Renal pelvis (tissue), 12 donors: ENCODE measurements at places on chromosomes 2 and 18.

GRCh38 chr2:43818761-43819160, 19.9 kb downstream of the ABCG5 start:
- no peak for DNase-seq

- no peak for DNase-seq
These were observed 33.2 kb upstream of the GALNT3 start for GRCh38 chr2:165827016-165827920.

DNA sequence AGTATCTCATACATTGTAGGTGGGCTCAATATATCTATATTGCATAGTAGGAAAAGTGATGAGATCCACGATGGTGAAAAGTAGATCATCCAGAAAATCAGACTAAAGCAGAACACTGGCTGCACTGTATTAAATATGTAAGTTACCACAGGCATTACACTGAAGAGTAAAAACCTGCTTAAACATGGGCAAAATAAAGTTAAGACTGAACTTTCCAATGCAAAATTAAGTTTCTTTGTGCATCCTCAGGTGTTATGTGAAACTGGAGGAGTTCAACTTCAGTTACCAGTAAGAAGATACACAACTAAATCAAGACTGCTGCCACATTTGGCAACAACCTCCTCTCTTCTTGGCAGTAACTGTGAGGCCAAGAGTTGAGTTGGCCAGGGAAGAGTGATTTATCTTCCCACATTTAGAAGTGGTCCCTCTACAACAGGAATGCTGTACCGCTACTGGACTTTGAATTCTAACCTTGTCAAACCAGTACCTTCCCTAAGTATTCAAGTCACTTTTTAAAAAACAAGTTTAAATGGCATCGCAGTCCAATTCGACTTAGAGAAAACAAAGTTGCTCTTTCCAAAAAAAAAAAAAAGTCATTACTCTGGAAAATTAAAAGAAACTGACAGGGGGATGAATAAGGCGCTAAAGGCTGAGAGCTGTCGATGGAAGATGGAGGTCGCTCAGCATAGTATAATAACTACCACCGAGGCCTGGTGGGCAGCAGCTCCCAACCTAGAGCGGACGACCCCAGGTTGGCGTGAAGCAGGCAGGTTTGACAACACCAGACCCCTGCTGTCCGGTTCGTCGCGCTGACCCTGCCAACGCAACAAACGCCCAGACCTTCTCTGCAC, 1.1 kb downstream of the MAP4K3 start:
- DNase-seq, result no peak

DNA sequence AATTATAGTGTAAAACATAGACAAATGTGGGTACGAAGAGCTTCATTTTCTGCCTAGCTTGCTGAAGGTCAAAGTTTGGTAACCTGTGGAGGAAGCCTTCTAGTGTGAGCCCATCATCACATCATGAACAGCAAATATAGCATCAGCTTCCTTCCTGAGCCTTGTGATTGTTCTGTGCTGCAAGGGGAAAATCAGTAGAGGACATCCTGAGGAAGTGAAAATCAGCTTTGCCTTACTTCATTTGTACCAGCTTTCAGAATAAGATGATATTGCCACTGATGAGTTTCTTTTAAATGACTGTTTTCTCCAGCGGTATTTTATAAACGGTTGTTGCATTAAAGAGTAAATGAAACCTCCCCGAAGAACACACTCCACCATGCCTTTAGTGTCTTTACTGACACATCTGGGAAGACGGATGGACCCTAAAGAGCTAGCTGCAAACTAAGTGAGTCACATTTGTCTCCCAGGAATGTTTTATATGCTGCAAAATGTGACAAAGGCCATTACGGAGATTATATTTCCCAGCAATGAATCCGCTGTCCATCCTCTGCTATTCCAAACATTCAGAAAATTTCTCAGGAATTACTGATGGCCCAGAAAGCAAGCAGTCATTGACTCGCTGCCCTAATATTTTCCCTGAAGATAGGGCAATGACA, 1272.8 kb downstream of the SUCLG1 start:
- no peak for DNase-seq

- no peak for DNase-seq
These were observed 1.8 kb downstream of the EVX2 start for GRCh38 chr2:176081837-176082524.

GRCh38 chr2:177568390-177568789, 175.8 kb downstream of the AGPS start:
- DNase-seq, result no peak

DNA sequence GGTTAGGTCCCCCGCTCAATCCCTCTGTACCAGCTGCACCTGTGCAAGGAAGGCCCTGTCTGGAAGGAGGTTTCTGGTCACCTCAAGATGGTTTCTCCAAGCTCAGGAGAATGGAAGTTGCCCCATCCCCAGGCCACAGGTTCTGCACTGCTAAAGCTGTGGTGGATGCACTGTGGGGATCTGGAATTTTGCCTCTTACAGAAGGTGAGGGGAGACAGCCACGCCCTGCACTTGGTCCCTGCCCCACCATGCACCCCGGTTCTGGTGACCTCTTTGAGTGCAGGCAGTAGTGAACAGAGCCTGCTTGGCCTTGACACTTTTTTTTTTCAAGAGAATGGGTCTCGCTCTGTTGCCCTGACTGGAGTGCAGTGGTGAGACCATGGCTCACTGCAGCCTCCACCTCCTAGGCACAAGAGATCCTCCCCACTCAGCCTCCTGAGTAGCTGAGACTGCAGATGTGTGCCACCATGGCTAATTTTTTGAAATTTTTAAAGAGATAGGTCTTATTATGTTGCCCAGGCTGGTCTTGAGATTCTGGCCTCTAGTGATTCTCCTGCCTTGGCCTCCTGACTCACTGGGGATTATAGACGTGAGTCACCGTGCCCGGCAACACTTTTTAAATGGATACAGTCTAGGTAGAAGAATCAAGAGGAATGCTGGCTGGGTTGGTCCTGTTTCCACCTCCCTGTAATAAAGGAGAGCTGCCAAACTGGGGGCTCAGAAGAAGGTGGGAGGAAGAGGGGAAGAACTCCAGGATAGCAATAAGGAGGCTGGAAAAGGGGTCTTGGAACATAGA, 5.8 kb upstream of the NT5DC4 start:
- DNase-seq, result no peak

GRCh38 chr2:38740851-38741731, 10.1 kb downstream of the SRSF7 start:
- peak; percentile 61 for DNase-seq
